ENCODE measurements at places on chromosomes 12 and 14.

- DNase-seq: no peak
Observed at GRCh38 chr12:55626154-55626553, 10.5 kb upstream of the OR10P1 start.

GRCh38 chr12:51904951-51905470 lies 2.3 kb upstream of the ACVRL1 start:
- no peak for DNase-seq

- DNase-seq: no peak
Observed at GRCh38 chr14:58444627-58445026, 17.1 kb downstream of the KIAA0586 start.

DNA sequence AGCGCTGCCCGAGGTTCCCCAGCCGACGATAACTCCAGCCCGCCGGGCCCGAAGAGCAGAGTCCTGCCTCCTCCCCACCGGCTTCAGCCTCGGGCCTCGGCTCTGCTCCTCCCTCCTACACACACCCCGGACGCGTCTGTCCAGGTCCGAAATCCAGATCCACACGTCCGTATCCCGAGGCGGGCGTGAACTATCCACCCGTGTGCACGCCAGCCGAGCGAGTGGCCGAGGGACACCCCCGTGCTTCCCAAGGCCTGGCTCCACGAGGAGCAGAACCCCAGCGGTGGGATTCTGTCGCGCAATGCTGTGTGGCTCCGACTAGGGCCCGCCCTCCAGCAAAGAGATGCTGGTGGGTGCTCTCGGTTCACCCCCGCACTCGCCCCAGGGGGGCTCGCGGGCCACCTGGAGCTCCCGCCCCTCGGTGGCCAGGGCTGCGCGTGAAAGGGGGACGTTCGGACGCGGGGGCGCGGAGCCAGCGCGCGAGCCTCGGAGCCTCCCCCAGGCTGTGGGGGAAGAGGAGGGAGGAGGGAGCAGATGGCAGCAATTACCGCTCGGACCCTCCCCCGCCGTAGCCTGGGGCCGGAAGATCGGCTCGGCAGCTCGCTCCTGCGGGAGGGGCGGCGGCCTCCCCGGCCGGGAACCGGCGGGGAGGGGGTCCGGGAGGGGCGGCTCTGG lies 18.9 kb upstream of the ANKRD33 start:
- no peak for DNase-seq

DNA sequence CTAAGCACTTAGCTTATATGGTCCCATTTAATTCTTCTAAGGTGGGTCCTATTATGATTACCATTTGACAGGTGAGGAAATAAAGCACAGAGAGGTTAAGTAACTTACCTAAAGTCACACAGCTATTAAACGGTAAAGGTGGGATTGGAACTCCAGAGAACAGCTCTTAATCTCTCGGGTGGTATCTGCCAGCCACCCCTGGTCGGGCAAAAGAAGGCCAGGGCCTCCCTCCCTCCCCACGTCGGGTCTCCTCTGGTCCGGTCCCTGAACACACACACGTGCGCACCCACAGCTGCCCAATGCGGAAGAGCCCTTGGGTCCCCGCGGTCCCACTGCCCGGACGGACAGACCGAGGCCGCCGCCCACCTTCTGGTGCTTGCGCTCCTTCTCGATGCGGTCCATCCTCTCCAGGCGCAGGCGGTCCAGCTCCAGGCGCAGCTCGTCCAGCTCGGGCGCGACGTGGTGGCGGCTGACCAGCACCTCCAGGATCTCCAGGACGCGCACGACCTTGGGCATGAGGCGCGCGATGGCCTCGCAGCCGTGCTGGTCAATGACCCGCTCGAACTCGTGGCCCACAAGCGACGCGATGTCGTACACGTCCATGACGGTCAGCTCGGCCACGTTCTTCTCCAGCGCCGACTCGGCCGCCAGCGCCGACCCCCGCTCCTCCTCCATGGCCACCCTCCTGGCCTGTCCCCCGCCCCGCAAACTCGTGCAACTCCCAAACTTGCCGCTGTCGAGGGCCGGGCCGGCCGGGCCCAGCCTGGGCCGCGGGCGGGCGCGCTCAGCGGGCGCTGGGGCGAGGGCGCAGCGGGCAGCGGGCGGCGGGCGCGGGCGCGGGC lies 490 bp downstream of the RILPL1 start:
- no peak for DNase-seq

GRCh38 chr12:44497044-44497443 lies 379.1 kb downstream of the NELL2 start:
- DNase-seq: no peak

DNA sequence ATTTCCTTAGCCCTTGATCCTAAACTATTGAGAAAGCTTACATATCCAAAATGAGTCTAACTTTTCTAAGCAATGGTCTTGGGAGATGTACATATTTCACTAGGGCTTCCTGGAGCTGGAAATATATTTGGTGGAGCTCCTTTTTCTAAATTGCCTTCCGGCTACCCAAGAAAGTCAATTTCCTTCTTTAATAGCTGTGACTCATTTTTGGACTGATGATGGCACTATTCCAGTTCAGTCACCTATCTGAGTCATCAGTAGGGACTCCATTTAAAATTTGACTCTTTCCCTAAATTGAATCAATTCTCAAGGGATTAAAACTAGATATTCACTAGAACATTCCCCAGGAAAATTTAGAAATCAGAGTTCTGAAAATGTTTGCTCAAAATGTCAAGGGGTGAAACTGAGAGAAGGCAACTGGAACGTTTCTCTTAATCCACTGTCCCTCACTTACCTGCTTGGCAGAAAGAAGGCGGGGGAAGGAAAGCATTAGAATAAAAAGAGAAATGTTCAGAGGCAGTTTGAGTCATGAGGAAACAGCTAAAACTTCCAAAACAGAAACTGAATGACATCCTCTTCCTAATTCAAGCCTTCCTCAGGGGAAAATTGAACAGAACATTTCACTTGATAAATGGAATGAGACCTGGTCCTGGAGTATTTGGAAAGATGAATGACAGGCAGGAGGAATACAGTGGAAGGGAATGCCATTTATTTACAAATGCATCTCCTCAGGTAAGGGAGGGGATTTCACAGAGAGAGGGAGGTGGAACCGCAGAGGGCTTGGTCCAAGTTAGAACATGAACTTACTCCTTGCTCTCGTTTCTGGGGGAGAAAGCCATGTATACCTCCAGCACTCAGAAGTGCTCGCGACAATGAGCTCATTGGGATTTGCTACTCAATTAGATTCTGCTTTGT lies 91.2 kb downstream of the RGS6 start:
- no peak for DNase-seq

GRCh38 chr14:60573943-60574495 lies 65.1 kb downstream of the SIX6 start:
- DNase-seq: no peak

- DNase-seq: no peak
Observed at GRCh38 chr12:95774311-95775045, 16.1 kb downstream of the NTN4 start.

DNA sequence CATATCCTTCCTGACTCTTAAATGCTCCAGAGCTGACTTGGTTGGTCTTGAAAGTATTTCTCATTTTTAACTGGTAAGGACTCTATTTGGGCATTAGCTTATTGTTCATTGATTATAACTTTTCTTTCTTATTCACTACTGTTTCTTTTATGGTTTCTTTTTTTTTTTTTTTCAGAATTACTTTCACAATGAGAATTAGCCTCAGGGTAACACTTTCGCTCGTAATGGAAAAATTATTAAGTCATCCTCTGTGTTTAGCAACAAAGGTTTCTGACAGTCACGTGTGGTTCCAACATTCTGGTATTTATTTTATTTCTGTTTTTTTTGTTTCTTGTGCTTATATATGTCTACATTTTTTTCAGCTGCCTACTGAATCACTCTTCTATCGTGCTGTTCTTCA lies 80.0 kb downstream of the METTL25 start:
- DNase-seq: no peak

DNA sequence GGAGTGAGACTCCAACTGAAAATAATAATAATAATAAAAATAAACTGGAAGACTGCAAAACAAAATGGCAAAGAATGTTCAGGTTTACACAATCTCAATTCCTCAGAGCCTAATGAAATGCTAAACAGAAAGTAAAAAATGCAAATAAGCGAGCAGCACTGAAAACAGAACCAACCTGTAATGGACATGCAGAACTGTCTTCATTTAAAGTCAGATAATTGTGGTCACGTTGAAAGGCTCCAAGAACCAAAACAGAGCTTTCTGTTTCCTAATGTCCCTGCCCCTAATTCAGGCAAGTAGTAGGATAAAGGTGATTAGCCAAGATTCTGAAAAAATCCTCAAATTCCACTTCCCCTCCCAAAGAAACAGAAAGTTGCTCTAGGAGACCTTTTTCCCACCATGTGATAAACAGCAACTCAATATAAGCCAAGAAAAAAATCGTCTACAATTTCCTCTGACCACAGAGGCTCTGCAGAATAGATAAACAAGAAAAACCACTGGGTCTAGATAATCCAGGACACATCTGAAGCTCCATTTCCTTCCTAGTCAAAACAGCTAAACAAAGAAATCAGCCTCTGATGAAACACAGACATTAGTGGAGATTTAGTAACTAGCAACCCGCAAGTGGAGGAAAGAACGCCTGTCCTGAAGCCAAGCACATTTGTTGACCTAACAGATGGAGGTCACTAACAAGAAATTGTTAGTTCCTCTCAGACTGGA lies 3.0 kb downstream of the MIS18BP1 start:
- no peak for DNase-seq

- no peak for DNase-seq
Observed at GRCh38 chr12:124956571-124956970, 32.4 kb downstream of the DHX37 start.
